LHCN-M2 (cell line): ENCODE measurements at places on chromosomes 5 and 9. TPM values are rescaled to one million over a fixed set of nuclear protein-coding genes. Genes with fewer than 3 reads are reported as not detected.

The ADCY2 gene
- not detected in 2 replicates for total RNA-seq

DNA sequence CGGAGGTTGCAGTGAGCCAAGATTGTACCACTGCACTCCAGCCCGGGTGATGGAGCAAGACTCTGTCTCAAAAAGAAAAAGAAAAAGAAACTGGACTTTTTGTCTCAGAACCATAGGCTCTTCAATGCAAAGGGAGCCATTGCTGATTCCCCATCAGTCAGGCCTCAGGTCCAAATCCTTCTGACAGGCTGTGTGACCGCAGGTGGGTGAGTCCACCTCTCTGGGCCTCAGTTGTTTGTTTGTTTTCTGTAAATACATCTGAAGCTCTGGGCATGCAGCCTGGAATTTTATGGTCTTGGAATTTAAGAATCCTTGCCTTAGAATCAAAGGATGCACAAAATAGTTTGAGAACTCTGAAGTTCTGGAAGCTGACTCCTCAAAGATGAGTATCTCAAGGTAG is 21.1 kb upstream of the TOR2A start:
- no peak for DNase-seq

DNA sequence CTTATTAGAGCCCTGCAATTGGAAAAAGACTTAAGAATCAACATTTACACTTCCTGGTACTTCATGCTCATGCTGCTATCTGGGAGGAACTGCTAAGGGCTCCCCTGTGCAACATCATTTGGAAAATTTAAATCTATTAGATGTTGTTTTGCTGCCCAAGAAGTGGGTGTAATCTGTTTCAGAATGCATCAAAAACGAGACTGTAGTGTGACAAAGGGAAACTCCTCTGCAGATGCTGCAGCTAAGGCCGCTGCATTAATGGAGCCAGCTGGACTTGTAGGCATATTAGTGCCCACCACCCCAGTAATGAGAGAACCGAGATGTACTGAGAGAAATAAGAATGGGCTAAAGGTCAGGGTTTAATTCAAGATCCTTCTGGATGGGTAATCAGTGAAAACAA is 11.1 kb upstream of the PAIP1 start:
- DNase-seq = no peak

- no peak for DNase-seq
These were observed 155.3 kb upstream of the NFIL3 start for GRCh38 chr9:91578911-91579310.

- no peak for DNase-seq
These were observed 267.7 kb downstream of the DENND1A start for GRCh38 chr9:123662057-123662776.

DNA sequence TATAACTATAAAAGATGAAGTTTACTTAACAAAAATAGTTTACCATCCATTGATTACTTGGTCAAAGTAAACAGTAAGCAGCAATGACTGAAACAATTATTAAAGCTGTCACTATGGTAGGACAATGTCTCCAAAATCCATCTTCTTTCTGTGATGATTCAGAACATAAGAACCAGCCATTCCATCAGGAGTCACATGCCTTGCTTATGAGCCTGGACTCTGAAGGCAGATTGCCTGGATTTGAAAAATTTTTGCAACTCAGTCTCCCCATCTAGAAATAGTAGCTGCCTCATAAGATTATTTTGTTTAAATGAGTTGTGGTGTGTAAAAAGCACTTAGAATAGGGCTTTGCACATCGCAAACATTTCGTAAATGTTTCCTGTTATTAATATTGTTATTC is 136.2 kb downstream of the LIFR start:
- DNase-seq = no peak

GRCh38 chr9:131804826-131805225 is 65.0 kb upstream of the RAPGEF1 start:
- DNase-seq = no peak

The CXXC5 gene
- 240 and 264 TPM in 2 replicates for total RNA-seq

- DNase-seq = peak; percentile 71
These were observed 19.9 kb downstream of the TNFSF8 start for GRCh38 chr9:114910541-114910940.
